Esophagus muscularis mucosa (tissue), 4 donors: ENCODE measurements at places on chromosomes 5 and 9. TPM values are rescaled to one million over a fixed set of nuclear protein-coding genes. Genes with fewer than 3 reads are reported as not detected.

GRCh38 chr5:112528928-112529327 lies 109.9 kb upstream of the EPB41L4A start:
- DNase-seq: no peak

- DNase-seq: no peak
These were observed 82.1 kb downstream of the SLF1 start for GRCh38 chr5:94700592-94700991.

DNA sequence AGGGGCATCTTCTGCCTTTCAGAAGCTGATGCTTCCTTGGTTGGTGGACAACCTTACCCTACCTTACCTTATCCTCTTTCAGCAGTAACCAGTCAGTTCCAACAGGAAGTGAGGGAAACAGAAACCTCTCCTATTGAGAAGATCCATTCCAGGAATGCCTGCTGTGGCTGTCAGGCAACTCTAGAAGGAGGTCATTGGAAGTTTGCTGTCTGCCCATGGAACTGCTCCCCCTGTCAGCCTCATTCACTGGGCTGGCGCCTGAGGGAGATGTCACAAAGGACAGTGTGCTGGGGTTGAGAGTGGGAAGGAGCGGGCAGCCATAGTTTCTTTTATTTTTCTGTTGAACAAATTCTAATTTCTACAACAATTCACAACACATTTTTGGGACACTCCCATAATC lies 54.7 kb downstream of the IRX1 start:
- no peak for DNase-seq

DNA sequence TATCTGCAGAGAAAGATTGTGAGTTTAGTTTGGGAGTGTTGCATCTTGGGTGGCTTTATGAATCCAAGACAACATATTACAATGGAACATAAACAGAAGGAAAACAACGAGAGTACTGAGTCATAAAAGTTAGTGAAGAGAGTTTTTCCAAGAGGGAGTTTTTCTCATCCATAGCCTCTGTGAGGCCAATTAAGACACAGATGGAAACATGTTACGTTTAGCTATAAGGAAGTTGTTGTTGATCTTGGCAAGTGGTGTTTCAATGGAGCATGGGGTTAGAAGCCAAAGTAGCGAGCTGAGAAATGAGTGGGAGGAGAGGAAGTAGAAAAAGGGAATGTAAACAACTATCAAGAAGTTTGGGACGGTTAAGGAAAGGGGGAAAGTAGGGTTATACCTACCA lies 53.3 kb upstream of the SPATA31D4 start:
- DNase-seq: no peak

LVRN gene
- total RNA-seq: 2.1 TPM

- DNase-seq: no peak
These were observed 3.3 kb downstream of the ZNF608 start for GRCh38 chr5:124742983-124743601.

SLC36A3 gene
- not detected for total RNA-seq

DNA sequence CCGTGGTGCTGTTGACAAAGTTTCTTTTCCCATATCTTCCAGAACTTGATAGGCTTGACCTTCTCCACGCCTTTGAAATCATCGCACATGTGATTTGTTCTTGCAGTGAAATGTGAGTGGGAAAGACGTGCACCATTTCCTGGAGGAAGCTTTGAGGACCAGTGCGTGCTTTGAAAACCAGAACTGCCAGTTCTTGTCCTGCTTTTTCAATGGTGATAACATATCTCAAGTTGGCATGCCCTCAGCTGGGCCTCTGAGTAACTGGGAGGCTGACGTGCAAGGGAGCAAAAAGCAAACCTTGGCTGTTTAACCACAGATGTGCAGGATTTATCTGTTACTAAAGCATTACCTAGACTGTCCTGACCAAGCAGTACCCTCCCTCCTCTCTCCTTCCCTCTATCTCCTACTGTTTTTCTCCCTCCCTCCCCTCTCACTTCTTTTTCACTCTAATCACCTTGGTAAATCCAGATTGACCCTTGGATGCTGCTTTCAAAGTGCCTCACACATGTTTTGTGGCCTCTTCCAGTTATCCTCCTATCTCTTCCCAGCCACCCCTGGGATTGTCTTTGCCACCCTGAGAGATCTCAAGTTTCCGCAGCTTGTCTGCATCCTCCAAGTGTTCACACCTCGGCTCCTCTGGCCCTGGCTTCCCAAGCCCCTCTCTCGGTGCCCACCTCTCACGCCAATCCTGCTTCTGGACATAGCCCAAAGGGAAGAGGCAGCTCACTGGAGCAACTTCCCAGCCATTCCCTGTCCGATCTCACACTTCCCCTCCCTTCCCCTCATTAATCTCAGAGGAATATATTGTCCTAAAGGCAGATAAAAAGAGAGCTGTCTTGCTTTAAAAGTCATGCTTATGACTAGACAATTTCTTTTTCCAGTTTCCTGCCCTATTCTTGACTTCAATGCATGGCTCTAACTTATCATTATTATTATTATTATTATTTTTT lies 198.3 kb downstream of the ERCC6L2 start:
- no peak for DNase-seq
